Testis (tissue), 5 donors: ENCODE measurements at places on chromosomes 3 and 15. TPM values are rescaled to one million over a fixed set of nuclear protein-coding genes. Genes with fewer than 3 reads are reported as not detected.

DNA sequence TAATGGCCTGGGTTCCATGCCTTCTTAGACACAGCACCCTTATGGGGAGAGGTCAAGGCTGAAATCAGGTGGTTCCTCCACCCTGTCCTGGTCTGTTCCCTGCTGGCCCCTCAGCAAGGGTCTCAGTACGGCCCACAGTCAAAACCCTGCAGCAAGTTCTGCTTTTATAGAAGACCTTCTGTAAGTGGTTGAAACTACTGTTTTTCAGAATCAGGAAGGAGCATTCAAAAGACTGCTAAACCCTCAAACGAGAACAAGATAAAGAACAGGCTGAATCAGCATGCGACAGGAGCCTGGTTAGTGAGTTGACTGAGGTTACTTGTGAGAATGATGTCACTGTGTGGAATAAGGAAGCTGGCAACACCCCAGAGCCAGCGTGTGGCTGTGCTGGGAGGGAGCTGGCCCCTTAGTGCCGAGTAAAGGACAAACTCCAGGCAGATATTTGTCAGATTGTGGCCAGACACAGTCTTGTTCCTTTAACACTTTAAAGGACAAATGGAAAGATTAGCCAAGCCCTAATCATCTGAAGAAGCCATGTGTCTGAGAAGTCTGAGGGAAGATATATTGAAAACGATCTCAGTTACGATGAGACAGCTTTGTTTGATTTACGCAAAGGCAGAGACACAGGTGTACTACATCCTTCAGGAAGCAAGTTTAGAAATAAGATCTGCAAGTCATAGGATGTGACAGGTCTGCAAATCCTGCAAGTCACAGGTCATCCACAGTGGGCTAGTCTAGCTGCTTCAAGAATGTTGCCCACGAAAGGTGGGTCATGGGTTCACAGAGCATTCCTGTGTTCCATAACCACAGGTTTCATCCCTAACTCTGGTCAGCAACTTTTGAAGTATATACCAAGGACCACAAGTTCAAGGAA is 54.0 kb downstream of the B3GNT5 start:
- H3K4me3 ChIP-seq: no peak overlapping the region
- H3K36me3 ChIP-seq: no peaks in the 10 kb centered on the region
- peak; percentile 53 for DNase-seq
- H3K27me3 ChIP-seq: no peaks in the 10 kb centered on the region

GRCh38 chr3:122085673-122086072 is 30.5 kb downstream of the CD86 start:
- H3K4me1 ChIP-seq: no peaks in the 10 kb centered on the region
- H3K27me3 ChIP-seq: no peaks in the 10 kb centered on the region
- no peak overlapping the region for H3K4me3 ChIP-seq
- no peak for DNase-seq

CLDN11 gene
- polyA plus RNA-seq: 378 TPM

LRRC2 gene
- 2.2 TPM for polyA plus RNA-seq

ROPN1B gene
- polyA plus RNA-seq: 534 TPM

DNA sequence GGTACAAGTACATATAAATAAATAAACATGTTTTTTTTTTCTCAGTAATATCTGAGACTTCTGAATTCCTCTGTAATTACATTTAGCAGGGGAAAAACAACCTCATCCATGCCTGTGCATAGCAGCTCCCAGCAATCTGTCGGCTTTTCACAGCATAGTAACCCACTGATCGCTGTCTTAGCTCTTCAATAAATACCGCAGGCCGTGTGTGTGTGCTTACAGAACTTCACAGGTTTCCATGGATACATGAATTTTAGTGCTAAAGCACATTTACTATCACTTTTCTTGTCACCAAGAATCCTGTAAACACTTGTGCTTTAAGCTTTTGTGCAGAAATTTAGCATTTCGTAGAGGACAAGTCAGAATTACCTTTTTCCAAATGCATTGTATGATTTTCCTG is 4.0 kb upstream of the PLAAT1 start:
- no peak overlapping the region for H3K4me3 ChIP-seq
- no peak overlapping the region for H3K27ac ChIP-seq
- DNase-seq: no peak
- H3K27me3 ChIP-seq: no peaks in the 10 kb centered on the region
- H3K36me3 ChIP-seq: no peaks in the 10 kb centered on the region
- H3K4me1 ChIP-seq: no peaks in the 10 kb centered on the region

DNA sequence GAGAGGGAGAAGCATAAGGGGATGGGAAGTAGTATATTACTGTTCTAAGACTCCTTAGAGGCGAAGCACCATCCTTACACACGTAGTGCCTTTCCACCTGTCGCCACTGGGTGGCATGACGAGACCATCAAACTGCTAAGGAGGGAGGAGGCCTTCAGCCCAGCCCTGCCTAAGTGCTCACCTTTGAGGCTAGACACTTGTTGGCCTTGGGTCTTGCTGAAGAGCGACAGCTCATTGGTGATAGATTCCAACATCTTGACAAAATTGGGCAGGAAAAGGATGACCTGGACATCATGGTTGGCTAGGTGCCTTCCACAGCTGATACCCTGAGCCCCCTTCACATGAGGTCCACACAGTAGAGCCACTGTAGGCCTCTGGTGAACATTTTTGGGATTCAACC is 19.6 kb downstream of the CLK3 start:
- H3K4me1 ChIP-seq: no peaks in the 10 kb centered on the region
- H3K27me3 ChIP-seq: no peaks in the 10 kb centered on the region
- no peaks in the 10 kb centered on the region for H3K36me3 ChIP-seq
- H3K4me3 ChIP-seq: no peak overlapping the region
- no peak overlapping the region for H3K27ac ChIP-seq
- peak; percentile 65 for DNase-seq

DNA sequence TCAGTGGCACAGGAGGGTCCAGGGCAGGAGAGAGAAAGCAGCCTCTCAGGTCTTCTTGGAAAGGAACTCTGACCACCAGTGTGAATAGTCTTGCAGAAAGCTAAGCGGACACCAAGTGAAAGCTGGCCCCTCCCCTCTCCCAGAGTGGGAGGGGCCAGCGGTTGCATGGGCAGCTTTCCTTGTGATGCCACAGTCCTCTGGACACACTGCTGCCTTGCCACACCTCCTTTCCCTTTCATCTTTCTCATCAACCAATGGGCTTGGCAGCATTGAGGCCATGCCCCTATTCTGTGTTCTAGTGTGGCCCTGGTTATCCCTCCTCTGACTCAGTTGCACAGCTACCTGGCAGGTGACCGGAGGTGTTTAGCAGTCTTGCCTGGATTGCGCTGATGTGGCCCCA is 49.7 kb upstream of the GOLGA6B start:
- no peak overlapping the region for H3K4me3 ChIP-seq
- DNase-seq: no peak
- H3K27ac ChIP-seq: no peak overlapping the region
- H3K27me3 ChIP-seq: no peaks in the 10 kb centered on the region
- H3K4me1 ChIP-seq: no peaks in the 10 kb centered on the region

CRYGS gene
- polyA plus RNA-seq: 6.3 TPM

GRCh38 chr15:92705764-92706163 is 50.2 kb upstream of the FAM174B start:
- no peaks in the 10 kb centered on the region for H3K36me3 ChIP-seq
- H3K4me1 ChIP-seq: no peaks in the 10 kb centered on the region
- no peak for DNase-seq
- no peaks in the 10 kb centered on the region for H3K27me3 ChIP-seq

DNA sequence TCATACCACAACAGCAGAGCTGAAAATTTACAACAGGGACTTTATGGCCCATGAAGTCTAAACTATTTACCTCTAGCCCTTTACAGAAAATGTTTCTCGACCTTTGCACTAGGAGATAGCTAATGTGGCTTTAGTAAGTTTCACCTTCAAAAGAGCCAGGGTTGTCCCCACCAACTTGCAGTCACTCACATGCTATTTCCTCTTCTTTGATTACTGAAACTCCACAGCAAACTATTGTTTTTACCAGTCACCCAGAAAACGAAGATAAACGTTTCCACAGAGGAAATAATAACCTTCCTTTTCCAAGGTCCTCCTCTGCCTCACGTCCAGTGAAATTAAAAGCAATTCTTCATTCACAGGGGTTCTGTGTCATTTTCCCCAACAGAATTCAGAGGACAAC is 48.2 kb downstream of the WWTR1 start:
- H3K36me3 ChIP-seq: no peaks in the 10 kb centered on the region
- DNase-seq: no peak
- H3K4me1 ChIP-seq: no peaks in the 10 kb centered on the region
- H3K4me3 ChIP-seq: no peak overlapping the region
- H3K27ac ChIP-seq: no peak overlapping the region

DNA sequence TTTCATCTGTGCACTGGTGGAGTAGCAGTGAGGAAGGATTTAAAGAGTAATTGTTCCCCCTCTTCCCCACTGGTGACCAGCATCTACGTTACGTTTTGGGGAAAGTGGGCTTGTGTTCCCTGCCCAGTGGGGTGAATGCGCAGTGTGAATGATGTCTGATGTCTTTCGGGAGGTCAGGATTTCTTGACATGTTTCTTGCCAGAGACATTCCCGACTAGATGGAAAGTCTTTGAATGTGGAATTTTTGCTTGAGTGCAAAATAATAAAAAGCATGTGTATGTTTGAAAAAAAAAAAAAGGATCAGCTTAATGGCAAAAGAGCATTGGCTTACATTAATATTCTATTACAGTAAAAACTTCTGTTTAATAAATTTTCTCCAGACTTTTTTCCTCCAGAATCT is 632.2 kb downstream of the FOXP1 start:
- H3K27me3 ChIP-seq: no peaks in the 10 kb centered on the region
- no peaks in the 10 kb centered on the region for H3K36me3 ChIP-seq
- DNase-seq: no peak
- H3K4me1 ChIP-seq: peaks cover 12% of the 10 kb centered on the region
- no peak overlapping the region for H3K27ac ChIP-seq
- H3K4me3 ChIP-seq: no peak overlapping the region

- peaks cover 11% of the 10 kb centered on the region for H3K4me1 ChIP-seq
- H3K27ac ChIP-seq: no peak overlapping the region
- H3K4me3 ChIP-seq: no peak overlapping the region
- DNase-seq: no peak
Measured at GRCh38 chr3:13069495-13069894, 3.7 kb downstream of the IQSEC1 start.

GRCh38 chr3:151404316-151404715 is 19.8 kb upstream of the P2RY12 start:
- no peak overlapping the region for H3K27ac ChIP-seq
